ENCODE measurements at places on chromosomes 3 and 15.
A peak's percentile ranks its signal among the peaks of the same experiment; 100 is the strongest.

- peak; percentile 81 for DNase-seq
Measured at GRCh38 chr3:16048435-16049318, 125.8 kb upstream of the GALNT15 start.

GRCh38 chr3:179882292-179882691, 154.4 kb downstream of the PEX5L start:
- no peak for DNase-seq

GRCh38 chr3:146416366-146416765, 53.0 kb downstream of the PLSCR2 start:
- DNase-seq: no peak

GRCh38 chr15:90407871-90408317, 19.9 kb downstream of the IQGAP1 start:
- DNase-seq: peak; percentile 39

- no peak for DNase-seq
Measured at GRCh38 chr3:47443611-47443995, 32.1 kb downstream of the SCAP start.

DNA sequence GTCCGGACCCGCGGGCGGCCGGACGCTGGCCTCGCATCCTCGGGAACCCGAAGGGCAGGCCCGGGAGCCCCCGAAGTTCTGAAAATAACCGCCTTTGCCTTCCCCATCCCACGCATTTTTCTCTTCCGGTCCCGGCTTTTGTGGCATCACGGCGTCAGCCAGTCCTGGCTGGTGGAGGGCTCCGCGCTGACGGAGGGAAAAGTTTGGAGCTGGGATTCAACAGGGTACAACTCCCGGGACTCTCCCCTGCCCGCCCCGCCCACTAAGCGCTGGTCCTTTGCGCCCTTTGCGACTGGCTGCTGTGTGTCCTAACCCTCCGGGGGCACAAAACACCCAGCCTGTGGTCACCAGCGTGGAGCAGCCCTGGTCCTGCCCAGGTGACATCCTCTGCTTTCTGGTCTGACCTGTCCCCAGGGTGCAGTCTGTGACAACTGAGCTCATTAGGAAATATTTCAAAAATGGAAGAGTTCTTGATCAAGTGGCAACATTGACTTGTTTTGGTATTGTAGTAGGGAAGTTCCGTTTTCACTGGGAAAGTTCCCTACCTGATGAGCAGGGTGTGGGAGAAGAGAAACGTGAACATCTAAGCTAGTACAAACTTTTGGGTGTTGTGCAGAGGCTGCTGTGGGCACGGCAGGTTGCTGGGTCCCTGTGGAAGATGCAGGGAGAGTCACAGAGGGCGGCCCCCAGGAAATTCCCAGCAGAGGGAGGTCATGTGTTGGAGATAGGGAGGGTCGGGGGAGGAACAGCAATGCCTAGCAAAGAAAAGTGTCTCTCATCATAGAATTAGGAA, 775 bp downstream of the ARNT2 start:
- DNase-seq: peak; percentile 23

DNA sequence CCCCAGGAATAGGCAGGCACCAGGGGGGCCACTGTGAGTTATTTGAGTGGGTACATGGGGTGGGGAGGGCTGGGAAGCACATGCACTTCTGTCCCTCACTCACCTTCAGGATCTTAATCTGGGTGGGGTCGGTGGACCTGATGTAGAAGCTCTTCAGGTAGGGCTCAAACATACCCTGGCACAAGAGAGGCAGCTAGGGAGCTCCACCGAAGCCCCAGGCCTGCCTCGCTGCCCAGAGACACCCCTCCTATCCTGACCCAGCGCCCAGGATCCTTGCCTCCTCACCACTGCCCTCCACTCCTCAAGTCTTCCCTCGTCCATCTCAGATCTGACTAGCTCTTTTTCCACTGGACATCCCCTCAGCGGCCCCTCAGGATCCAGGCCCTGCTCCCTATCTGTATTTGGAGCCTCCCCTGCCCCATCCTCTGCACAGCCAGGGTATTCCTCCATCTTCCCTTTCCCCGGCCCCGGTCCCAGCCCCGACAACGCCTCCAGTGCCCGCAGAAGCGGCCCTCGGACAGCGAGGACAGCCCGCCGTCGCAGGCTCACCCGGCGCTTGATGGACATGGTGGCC, 30.0 kb downstream of the AP3B2 start:
- no peak for DNase-seq

DNA sequence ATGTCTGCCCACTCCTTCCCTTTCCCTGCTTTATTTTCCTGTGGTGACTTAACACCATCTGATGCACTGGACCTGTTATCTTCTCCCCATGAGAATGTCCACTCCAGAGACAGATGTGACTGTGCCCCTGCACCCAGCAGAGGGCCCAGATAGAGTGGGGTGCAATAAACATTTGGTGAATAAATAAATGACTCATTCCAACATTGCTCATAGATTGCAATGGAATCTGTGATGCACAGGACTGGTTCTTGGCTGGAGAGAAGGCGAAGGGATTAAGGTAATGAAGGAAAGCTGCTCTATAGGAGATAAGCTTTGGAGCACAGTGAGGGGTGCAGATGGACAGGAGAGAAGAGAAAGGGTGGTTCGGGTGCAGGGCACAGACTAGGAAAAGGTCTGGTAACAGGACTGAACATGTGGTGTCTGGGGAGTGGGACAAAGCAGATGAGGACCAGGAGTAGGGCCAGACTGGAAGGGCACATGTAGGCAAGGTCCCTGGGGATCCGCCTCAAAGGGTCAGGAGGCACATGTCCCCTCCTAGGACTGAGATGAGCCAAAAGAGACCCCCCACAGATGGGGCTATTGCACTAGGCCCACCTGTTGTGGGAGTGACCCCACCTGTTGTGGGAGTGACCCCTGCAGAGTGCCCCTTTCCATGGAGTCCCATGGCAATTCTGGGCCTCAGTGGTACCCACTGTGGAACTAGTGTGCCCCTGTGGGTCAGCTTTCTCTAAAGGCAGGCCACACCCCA, 17.5 kb upstream of the POC1A start:
- peak; percentile 20 for DNase-seq

DNA sequence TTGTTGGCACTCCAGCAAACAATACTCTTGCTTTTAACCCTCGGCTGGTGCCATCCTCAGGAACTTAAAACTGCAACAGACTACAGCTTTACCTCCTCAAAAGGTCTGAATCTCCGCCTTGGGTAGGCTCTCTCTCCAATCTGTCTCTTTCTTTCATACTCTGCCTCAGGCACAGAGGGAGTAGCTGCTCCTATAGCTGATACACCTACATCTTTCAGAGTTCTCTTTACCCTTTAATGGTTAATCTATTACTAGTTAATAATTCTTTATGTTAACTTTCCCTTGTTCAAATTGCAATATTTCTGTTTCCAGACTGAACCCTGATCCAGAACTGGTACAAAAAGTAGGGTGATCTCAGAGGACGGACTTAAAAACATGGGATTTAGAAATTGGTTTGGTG, 66.2 kb downstream of the MAP4 start:
- DNase-seq: no peak

DNA sequence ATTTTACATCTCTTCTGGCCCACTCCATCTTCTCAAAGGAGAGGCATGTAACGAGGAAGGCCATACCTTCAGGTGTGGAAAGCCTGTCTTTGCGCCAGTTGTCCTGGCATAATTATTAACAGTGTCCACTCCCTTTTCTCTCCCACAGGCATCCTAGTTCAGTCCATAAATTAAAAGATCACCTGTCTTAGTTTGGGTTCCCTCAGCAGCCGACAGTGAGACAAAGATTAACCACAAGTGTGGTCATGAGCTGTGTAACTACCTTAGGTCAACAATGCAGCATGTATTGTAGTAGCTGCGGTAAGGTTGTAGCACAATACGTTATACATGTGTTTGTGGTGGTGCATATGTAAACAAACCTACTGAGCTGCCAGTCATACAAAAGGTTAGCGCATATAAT, 103.3 kb upstream of the GALNT15 start:
- DNase-seq: no peak
